Ureter (tissue), 1 donor: ENCODE measurements at places on chromosomes 6 and 20.

- no peak for DNase-seq
Measured at GRCh38 chr6:161139766-161140553, 133.9 kb downstream of the AGPAT4 start.

GRCh38 chr20:2873747-2874041 lies 413 bp downstream of the PTPRA start:
- no peak for DNase-seq

GRCh38 chr20:1313236-1313964 lies 15.5 kb downstream of the SDCBP2 start:
- DNase-seq, result peak; percentile 73

DNA sequence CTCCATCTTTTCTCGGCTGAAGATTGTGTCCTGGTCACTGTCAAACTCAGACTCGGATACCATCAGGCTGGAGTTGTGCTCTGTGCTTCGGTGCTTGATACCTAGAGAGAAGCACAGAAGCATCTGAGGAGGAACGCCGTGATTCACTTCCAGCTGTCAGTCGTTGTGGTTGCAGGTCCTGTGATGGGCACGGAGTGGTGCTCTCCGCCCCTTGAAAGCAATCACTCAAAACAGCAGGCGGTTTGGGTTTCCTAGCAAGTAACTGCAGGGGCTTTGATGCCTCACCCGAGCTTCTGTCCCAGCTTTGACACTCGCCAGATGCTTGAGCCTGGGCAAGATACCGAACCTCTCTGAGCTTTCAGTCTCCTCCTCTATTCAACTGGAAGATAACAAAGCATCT lies 52.5 kb downstream of the ALDH5A1 start:
- no peak for DNase-seq

DNA sequence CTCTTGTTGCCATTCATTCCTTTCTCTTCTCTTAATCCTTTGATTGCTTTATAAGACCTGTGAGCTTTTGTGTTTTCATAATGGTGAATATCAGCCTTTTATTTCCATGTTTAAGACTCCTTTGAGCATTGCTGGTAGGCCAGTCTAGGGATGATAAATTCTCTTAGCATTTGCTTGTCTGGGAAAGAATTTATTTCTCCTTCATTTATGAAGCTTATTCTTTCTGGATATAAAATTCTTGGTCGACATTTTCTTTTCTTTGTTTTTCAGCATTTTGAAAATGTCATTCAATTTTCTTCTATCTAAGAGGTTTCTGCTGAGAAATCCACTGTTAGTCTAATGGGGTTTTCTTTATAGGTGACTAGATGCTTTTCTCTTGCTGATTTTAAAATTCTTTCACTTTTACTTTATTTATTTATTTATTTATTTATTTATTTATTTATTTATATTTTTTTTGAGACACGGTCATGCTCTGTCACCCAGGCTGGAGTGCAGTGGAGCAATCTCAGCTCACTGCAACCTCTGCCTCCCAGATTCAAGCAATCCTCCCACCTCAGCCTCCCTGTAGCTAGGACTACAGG lies 15.0 kb downstream of the ARFGEF3 start:
- DNase-seq, result no peak

DNA sequence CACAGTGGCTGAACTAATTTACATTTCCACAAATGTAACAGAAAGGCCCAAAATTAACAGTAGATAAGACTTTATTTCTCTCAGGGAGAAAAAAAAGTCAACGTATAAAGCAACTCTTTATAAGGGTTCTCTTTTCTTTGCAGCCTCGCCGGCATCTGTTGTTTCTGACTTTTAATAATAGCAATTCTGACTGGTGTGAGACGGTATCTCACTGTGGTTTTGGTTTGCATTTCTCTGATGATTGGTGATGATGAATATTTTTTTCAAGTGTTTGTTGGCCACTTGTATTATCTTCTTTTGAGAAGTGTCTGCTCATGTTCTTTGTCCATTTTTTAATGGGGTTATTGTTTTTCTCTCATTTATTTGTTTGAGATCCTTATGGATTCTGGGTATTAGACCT lies 27.2 kb upstream of the FKBP1A start:
- DNase-seq, result no peak

DNA sequence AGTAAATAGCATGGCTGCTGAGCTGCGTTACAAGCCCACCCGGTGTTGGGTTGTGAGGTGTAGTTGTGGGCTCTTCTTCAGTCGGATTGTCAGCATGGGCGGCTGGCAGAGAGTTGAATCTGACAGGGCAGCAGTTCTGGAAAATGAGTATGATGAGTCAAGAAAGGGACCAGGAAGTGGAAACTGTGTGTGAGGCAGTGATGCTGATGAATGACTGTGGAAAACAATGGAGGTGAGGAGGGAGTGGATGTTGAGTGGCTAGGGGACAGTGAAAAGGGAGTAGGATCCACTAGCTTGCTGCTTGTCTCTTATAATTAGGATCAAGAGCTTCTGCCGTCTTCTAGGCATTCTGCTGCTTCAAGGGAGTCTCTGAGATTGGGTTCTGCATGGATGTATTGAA lies 154.3 kb downstream of the ESR1 start:
- DNase-seq, result no peak

- peak; percentile 73 for DNase-seq
Measured at GRCh38 chr6:170279977-170280688, 10.7 kb downstream of the DLL1 start.

GRCh38 chr6:20997143-20997769 lies 463.0 kb downstream of the CDKAL1 start:
- no peak for DNase-seq

DNA sequence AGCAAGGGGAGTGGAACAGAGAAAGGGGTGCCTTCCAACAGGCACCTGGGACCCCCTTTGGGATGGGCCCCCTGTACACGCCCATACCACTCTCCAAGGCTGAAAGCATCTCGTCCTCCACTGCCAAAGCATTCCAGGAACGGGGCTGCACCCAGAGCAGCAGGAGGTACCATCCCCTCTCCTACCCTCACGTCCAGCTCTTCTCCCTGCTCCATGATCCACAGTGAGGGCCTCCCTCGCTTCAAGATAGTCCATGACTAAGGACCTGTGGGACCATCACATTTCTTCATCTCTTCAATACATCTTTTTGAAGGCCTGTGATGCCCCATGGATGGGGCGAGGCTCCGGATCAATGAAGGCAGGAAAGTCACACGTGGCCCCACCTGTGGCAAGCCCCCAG lies 209.9 kb downstream of the ANKRD60 start:
- no peak for DNase-seq

DNA sequence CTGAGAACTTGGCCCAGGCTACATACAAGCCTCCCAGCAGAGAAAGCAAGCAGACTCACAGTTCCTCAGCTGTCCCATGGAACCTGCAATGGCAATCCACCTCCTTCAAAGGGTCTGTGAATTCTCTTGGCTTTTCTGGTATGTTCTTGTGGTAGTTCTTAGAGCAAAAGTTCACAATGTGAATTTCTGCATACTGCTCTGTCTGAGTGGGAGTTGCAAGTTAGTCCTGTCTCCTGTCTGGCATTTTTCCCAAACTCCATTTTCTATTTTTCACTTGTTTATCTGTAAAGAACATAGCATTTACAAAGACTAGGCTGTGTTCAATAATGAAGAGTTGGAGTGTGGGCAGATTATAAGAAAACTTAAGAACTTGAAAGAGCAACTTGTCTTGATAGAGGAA lies 269.9 kb downstream of the BCKDHB start:
- no peak for DNase-seq
